NCI-H774 (cell line): ENCODE measurements at places on chromosomes 1 and 21.

DNA sequence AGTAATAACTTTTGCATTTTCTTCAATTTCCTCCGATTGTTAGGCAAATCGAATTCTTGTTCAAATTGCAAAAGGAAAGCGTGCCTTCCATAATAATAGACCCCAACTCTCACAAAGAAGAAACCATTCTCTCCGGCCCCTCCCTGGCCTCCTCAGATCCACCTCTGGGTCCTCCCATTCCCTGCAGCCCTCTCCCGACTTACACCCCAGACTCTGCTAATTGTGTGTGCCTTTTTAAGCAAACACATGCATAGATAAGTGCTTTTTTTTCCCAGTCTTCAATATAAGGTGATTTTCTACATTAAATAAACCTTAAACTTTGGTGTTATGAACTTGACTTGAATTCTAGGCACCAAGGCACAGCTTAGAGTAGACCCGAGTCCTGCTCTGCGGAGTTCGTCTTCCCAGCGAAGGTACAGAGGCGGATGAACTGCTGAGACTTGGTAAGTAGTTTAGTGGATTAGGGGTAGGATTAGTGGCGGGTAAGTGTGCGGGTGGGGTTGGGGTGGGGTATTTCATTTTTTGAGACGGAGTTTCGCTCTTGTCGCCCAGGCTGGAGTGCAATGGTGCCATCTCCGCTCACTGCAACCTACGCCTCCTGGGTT is 1.5 kb downstream of the L1TD1 start:
- DNase-seq, result no peak

- DNase-seq, result no peak
Observed at GRCh38 chr1:234675572-234675971, 65.6 kb upstream of the IRF2BP2 start.

- DNase-seq, result no peak
Observed at GRCh38 chr1:26288311-26288941, 8.5 kb downstream of the SH3BGRL3 start.

DNA sequence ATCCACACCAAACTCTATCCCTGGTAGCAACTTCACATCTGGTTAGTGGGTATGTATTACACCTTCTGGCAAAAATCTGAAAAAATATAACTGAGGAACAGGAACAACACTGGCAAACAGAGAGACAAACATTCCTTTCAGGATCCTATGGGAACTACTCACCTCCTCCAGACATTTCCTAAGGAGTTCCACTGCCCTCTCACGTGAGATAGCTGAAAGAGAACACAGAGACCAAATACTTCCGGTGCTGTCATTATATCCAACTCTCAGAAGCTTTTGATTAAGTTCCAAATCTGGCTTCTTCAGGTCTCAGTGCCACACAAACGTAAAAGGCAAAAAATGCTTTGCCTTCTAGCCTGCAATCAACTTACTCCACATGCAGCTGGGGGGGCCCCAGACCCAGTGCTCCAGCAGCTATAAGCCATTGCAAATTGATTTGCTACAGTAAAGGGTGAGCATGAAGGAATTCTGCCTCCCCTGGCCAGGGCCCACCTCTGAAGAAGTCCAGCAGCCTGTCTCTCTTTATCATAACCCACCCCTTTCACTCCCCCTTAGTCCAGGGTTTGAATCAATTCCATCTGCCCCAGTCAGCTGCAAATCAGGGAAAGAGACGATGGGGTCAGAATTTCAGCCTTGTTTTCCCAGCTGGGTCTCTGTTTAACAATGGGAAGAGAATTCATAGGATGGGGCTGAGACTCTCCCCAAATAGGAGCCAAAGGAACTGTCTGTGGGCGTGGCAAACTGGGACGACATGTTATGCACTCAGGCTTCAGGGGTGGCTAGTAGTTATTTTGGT is 32.2 kb downstream of the TFAP2E start:
- no peak for DNase-seq

GRCh38 chr1:110324667-110325066 is 14.5 kb upstream of the RBM15 start:
- DNase-seq, result no peak

GRCh38 chr1:92968138-92969032 is 7.1 kb upstream of the DIPK1A start:
- no peak for DNase-seq

DNA sequence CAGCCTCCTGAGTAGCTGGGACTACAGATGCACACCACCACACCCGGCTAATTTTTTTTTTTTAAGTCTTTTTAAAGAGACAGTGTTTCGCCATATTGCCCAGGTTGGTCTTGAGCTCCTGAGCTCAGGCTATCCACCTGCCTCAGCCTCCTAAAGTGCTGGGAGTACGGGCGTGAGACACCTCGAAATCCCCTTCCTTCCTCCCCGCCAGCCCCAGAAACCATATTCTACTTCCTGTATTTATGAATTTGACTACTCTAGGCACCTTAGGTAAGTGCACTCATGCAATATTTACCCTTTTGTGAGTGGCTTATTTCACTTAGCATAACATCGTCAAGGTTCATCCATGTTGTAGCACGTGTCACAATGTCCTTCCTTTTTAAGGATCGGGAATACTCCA is 6.9 kb upstream of the LRP8 start:
- no peak for DNase-seq

- no peak for DNase-seq
Observed at GRCh38 chr1:82160036-82160435, 359.3 kb downstream of the ADGRL2 start.

DNA sequence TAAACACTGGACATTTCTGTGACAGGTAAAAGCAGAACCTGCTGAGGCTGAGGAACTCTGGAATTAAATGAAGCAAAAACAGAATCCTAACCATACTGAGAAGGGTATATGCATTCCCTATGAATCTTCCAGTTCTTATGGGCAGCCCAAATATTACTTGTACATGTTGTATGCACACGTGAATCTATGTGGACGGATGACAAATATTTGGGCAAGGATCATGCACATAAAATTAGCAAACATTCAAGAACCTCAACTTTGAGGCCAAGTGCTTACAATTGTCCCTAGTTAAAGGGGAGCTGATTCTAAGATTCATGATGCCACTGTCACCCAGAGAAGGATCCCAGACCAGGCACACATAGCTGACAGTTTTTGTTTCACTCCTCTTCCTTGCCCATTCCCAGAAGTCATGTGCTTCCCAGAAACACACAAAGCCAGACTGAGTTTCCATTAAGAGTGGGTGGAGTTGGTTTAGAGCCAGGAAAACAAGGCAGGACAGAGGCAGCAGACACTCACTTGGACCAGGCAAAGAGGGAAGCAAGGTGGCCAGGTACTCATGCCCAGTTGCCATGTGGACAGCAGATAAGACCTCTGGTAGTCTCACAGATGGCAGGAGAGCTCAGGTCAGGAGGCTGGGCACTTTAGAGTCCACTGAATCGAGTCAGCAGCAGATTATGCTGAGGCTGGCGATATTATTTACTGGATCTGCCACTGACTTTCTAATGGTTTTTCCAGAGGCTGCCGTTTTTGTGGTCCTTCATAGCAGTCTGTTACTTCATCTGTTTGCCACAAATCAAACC is 25.6 kb downstream of the AK2 start:
- no peak for DNase-seq

DNA sequence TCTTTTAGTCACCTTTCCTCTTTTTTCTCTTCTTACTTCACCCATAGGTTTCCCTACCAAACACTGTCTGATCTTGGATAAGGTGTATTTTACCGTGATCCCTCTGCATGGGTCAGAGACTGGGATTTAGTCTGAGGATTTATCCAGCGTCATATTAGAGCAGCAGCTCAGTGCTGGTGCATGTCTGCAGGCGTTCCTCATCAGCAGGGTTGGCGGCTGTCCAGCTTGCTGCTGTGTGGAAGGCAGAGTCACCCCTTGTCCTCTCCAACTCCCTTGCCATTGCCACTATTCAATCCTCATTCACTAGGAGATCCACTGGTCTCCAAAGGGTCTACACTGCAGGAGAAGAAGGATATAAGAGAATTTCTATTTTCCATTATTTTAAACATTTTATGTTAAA is 7.3 kb upstream of the FAM78B start:
- no peak for DNase-seq

DNA sequence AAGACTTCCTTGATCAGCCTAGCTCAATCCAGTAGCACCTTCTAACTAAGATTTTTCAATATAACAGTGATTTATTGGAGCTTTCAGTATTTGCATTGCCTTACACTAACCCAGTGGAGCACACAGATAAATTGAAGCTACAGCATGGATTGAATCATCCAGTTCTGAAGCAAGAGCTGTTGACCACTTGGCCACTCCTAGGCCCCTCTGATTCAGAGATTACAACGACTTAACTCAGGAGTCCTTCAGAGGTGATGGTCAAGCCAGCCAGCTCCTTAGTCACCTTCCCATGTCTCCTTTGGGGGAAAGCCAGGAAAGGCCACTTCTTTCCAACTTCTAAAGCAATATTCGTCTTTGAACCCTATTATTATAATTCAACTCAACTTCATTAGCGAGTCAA is 151.8 kb downstream of the TENT5C start:
- DNase-seq, result no peak

DNA sequence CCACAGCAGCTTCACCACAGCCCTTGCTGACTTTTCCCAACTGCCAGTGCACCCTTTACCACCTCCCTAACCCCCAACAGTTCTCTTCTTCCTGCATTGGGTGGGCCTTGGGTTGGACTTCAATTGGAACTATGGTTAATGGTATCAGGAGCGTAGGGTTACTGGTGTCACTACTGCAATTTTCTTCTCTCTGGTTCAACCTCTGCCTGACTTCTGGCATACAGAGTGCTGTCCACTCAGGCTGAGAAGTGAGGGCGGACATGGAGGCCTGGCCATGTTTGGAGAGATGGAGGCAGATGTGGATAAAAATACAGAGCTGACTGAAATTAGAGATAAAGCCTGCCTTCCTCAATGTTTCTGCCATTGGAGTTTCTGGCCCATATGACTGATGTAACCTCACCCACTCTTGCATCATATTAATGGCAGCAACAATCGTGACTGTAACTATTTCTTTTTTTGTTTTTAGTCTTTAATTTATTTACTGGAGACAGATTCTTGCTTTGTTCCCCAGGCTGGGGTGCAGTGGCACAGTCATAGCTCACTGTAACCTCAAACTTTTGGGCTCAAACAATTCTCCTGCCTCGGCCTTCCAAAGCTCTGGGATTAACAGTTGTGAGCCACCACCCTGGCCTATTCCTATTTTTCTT is 87.8 kb downstream of the NAV1 start:
- no peak for DNase-seq

- DNase-seq, result no peak
Observed at GRCh38 chr1:245645894-245646293, 491.1 kb downstream of the KIF26B start.

DNA sequence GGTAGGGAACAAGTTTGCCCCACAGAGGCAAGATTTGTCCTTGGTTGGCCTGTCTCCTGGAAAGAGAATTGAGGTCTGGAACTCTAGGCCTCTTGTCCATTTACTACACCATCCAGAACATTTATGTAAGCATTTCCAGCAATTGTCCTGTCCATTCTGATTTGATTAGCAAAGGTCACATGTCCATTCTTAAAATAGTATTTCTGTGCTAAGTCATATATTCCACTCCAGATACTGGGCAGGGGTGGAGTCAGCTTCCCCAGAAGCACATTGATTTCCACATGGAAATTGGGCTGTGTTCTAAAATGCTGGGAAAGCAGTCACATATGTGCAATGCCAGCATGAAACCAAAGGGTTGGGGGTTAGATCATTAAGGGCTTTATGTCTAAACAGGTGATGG is 21.5 kb upstream of the FMN2 start:
- no peak for DNase-seq

GRCh38 chr1:20401405-20402010 is 84.5 kb downstream of the CAMK2N1 start:
- DNase-seq, result no peak

DNA sequence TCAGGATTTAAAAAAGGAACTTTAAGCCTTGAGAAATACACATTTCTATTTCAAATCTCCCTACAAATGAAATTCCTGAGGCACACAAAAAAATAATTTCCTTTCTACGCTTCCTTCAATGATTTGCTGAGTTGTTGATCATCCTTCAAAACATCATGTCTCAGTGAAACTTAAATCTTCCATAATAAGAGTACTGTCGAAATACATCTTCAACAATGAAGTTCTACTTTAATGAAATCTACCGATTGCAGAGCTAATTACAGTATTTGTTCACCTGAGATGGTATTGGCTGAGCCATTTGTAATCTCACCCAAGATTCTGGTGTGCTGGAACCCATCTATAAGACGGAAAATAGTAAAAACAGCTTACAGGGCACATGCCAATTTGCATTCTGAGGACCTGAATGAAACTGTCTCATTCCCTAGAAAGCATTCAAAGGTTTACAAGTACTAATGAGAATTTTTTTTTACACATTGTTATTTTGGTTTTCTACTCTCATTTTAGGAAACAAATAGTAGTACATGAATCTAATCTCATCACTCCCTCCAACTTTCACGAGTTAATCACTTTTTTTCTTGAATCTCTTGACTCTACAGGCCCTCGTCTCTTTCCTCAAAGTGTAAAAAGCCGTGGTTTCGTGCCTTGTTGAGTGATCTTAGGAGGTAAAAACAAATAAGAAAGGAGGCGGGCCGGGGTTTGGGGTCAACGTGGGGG is 1.1 kb downstream of the CHML start:
- no peak for DNase-seq

- no peak for DNase-seq
Observed at GRCh38 chr1:100390531-100390930, 38.2 kb downstream of the CDC14A start.

DNA sequence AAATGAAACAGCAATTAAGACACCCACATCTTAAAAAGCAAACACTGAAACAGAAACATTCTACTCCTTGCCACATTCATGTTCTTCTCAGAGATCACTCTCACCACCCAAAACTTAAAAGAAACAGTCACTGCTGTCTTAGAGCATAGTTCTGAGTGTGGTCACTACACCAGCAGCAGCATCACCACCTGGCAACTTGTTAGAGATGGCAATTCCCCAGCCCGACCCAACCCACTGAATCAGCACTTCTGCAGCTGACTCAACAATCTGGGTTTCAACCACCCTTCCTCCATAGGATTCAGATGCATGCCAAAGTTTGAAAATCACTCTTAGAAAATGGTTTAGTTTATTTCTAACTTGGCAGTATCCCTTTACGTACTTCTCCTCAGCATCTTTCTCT is 126.1 kb downstream of the CDC42BPA start:
- no peak for DNase-seq

DNA sequence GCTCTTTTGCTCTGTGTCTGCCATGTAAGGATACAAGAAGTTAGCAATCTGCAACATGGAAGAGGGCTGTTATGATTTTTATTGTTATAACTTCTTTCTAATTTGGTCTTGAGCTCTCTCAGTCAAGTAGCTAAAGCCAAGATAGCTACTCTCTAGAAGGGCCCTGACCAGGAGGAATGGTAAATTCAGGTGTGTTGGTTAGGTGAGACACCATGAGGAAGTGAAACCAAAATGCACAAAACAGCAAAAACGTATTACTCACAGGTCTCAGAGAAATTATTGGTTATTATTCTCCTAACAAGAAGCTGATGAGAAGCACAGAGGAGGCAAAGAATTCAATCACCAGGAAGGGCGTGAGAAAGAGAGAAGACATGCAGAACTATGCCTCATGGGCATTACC is 51.8 kb upstream of the INSL5 start:
- DNase-seq, result no peak
